Stimulated activated CD4-positive, alpha-beta T cell treated with anti-CD3 and anti-CD28 coated beads, TNF-alpha, amount 100 ng/mL, for 24 hours (primary cell): ENCODE measurements at places on chromosomes 1 and 21.

GRCh38 chr1:206960676-206961386 lies 9.4 kb downstream of the FCAMR start:
- no peak for DNase-seq

DNA sequence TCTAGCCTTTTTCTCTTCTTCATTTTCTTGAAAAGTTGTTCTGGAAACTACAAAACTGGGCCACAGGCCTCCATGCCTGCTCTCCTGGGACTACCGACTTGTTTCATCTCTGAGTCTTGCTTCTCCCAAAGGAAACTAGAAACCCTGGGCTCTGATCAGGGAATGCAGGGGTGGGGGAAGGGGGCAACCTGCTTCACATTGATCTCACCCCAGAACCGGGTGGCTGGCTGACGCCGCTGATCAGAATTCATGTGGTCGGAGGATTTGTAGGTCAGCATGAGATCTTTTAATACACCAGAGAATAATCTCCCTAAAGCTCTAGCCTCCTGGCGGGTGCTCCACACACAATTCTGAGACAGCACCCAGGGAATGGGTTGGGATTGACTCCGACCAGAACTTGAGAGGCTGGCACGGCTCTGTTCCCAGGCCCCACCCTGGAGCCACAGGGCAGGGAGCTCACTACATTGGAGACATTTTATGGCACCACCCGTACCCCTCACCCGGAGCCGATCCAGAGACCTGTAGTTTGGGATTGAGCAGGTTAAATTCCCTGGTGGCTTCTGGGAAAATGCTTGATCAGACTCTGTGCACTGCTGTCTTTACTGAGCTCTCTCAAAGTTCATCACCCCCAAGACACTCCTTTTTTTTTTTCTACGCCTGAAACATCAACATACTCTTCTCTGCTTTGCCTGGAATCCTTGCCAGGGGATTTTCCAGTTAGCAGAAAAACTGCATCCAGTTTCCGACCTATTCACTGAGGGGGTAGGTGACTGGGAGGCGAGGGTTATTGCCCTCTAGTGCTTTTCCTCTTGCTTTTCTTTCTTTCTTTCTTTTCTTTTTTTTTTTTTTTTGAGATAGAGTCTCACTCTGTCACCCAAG lies 12.2 kb upstream of the ARHGEF10L start:
- DNase-seq: no peak

DNA sequence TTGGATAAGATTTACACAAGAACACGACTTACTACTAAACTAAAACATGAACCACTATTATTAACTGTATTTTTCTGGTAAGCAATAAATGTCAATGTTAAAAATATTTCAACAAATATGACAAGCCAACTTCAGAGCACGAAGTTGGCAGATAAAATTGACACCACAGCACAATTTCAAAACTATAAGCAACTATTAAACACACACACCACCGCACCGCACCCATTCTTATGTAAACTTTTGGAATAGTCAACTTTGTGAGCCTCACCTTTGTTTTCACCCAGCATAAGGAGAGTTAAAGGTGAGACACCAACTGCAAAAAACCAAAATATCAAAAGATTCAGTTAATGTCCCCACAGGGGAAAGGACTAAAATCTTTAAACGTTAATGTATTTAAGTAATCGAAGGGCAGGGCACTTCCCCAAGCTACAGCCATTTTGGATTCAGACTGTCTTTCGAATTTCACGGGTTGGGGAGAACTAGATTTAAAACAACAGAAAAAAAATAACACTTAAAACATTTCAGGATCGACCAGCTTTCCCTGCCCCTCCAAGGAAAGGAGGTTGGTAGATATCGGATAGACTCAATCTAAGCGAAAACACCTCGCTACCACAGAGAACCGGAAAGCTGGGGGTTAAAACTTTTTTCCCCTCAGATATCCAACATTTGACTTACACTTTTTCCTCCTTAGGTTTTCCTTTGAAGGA lies 872 bp downstream of the GPBP1L1 start:
- no peak for DNase-seq

- DNase-seq: no peak
Observed at GRCh38 chr1:176017722-176018121, 189.4 kb downstream of the COP1 start.

GRCh38 chr1:205271277-205271676 lies 43.5 kb downstream of the TMCC2 start:
- DNase-seq: no peak

- peak; percentile 3 for DNase-seq
Observed at GRCh38 chr21:34836103-34836932, 167.5 kb downstream of the CLIC6 start.

DNA sequence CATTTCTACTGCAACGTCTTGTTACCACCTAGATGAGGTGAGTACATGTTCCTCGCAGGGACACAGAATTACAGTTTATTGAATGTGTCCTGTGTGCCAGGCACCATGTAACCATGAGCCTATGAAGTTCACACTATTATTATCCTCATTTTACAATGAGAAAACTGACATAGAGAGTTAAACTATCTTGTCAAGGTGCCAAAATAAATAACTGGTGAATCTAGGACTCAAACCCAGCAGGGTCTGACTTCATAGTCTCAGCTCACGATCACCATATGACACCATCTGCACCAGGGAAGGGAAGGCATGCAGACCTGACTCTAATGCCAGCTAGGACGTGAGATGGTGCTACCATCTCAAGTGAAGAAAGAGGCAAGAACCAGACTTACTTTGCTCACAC lies 2.4 kb downstream of the SELE start:
- DNase-seq: no peak

- no peak for DNase-seq
Observed at GRCh38 chr21:34018910-34019309, 54.5 kb upstream of the MRPS6 start.

DNA sequence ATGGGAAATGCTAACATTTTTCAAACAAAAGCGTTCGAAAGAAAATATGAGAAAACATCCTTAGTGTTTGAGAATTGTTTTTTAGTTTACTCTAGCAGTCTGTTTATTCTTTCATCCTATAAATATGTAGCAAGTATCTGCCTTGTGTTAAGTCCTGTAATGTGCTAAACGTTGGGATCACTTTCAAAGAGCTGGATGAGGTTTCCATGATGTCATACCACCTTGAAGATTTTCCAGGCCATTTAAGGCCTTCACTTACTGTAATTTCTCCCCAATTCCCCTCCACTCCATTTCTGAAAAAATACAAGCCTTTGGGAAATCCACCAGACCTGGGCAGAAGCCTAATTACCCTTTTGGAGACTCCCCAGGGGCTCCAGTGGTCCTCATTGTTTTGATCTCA lies 24.2 kb upstream of the CTBS start:
- DNase-seq: no peak

GRCh38 chr21:36825658-36826057 lies 126.7 kb downstream of the SIM2 start:
- DNase-seq: no peak

DNA sequence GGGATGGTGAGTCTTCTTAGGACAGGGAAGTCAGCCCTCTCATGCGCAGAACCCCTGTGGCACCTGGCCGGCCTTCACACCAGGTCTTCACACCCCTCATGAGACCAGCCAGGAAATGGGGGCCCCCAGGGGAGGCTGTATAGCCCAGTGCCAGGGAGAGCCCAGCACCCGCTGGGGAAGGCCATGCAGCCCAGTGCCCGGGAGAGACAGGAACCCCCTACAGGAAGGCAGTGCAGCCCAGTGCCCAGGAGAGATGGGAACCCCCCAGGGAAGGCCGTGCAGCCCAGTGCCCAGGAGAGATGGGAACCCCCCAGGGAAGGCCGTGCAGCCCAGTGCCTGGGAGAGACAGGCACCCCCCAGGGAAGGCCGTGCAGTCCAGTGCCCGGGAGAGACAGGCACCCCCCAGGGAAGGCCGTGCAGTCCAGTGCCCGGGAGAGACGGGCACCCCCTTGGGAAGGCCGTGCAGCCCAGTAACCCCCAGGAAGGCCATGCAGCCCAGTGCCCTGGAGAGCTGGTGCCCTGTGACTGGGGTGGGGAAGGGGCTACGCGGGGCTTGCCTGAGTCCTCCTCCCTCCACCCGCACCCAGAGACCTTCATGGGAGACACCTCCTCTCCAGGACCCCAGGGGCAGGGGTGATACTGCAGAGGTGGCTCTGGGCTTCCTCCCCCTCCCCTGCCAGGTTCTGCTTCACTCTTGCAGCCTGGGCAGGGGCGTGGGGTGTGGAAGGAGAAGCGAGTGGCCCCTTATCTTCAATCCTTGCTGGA lies 110.5 kb upstream of the COL6A1 start:
- no peak for DNase-seq

- DNase-seq: no peak
Observed at GRCh38 chr1:5312293-5312674, 657.9 kb downstream of the AJAP1 start.

GRCh38 chr1:212647004-212647403 lies 38.4 kb downstream of the ATF3 start:
- no peak for DNase-seq

DNA sequence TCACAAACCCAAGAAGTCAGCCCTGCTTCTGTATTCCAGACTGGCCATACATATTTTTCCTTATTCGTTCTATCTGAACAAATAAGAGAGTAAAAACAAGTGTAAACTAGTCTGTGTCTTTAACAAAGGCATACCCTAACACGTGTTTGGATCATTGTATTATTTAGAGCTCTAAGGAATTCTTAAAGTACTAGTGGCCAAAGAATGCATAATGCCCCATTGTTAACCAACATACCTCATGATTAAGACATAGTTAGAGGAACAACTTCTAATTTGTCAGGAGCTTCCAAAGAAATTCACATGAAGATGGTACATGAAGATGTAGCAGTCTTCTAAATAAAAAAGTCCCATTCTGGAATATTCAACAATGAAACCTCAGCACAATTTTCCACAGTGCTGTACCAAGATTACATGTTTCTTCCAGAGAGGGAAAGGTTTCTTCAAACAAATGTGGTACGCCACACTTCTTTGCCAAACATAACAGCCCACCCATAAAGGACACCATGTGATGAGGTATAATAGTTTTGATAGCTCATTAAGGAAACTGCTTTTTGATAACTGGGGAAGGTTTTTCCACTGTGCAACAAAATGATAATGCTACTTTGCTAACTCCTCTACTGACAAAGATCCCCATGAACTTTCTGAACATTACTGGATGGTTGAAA lies 5.0 kb downstream of the PALMD start:
- DNase-seq: no peak

DNA sequence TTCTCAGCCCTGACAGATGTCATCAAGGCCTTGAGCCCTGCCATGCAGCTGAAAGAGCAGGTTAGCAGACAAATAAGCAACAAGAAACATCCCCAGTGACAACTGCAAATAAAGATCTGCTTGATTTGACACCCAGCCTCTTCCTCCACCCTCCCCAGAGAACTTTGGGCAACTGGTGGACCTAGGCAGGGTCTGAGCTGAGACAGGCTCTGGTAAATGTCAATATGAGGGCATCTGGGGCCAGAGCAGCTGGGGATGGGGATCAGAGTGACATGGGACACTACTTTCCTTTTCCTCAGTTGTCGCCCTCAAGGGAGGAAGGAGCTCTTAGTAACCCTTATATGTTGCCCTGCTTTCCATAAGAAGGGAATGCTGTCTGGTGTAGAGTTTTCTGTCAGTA lies 544.1 kb downstream of the NEGR1 start:
- no peak for DNase-seq

DNA sequence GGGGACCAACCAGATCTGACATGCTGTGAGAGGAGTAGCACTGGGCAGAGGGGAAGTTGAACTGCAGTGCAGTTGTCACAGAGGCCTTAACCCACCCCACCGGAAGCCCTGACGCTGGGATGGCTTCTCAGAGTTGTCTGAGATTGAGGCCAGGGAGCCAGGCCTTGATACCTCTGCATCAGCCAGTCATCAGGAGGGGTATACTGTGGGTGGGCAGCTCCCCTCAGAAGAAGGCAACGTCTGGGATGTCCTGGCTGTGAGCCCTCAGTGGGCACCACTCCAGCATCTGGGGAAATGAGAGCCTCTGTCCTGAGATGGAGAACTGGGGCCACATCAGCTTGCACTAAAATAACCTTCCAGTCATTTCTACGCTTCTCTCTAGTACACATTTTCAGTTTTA lies 47.9 kb upstream of the BCAR3 start:
- no peak for DNase-seq
